ENCODE measurements at places on chromosomes 4 and X. TPM values are rescaled to one million over a fixed set of nuclear protein-coding genes. Genes with fewer than 3 reads are reported as not detected.

GRCh38 chr4:81460191-81460701 is 11.5 kb downstream of the RASGEF1B start:
- H3K4me1 ChIP-seq = peaks cover 8% of the 10 kb centered on the region
- H3K36me3 ChIP-seq = peaks cover 3% of the 10 kb centered on the region
- H3K4me3 ChIP-seq = no peak overlapping the region
- H3K27ac ChIP-seq = no peak overlapping the region

GRCh38 chr4:99808260-99808857 is 8.3 kb upstream of the DAPP1 start:
- H3K27me3 ChIP-seq = peaks cover 8% of the 10 kb centered on the region
- peaks cover 3% of the 10 kb centered on the region for H3K36me3 ChIP-seq
- no peak overlapping the region for H3K4me3 ChIP-seq
- DNase-seq = peak; percentile 82
- peaks cover 25% of the 10 kb centered on the region for H3K4me1 ChIP-seq

- H3K4me1 ChIP-seq = no peaks in the 10 kb centered on the region
- no peak overlapping the region for H3K4me3 ChIP-seq
- H3K27me3 ChIP-seq = peaks cover 6% of the 10 kb centered on the region
- no peak for DNase-seq
- no peak overlapping the region for H3K27ac ChIP-seq
Measured at GRCh38 chr4:56313132-56313531, 74.2 kb downstream of the AASDH start.

DNA sequence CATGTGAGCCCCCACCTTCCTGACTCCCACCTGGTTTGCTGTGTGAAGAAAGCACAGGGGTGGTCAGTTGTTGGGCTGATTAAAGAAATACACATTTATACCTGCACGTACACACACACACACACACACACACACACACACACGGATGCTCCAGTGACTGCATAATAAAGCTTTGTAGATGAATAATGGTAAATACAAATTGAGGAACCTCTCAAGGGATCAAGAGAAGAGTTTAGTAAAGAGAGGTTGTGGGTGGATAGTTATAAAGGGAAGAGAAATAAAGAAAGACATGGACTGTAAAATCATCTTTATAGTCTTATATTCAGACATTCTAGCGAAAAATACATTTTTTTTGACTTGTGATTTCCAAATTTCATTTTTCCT is 144.1 kb downstream of the MGST2 start:
- H3K27ac ChIP-seq = no peak overlapping the region
- no peaks in the 10 kb centered on the region for H3K36me3 ChIP-seq
- peaks cover 23% of the 10 kb centered on the region for H3K27me3 ChIP-seq
- H3K4me1 ChIP-seq = no peaks in the 10 kb centered on the region
- no peak for DNase-seq
- H3K4me3 ChIP-seq = no peak overlapping the region

The GAGE13 gene
- not detected for total RNA-seq

Measured in activated CD8-positive, alpha-beta memory T cell treated with anti-CD3 and anti-CD28 coated beads, Interleukin-2, amount 10 ng/mL, durations not matched to agents 7 days and 5 days (primary cell).